Type B pancreatic cell (in vitro differentiated cells): ENCODE measurements at places on chromosomes 6 and 20. TPM values are rescaled to one million over a fixed set of nuclear protein-coding genes. Genes with fewer than 3 reads are reported as not detected.

Gene GATA5
- 10.8 and 12.8 TPM in 2 replicates for total RNA-seq

Gene CHRNA4
- total RNA-seq: 1.8 and 9.1 TPM in 2 replicates

Gene PNLDC1
- 0.17 TPM in 1 of 2 replicates, not detected in the other for total RNA-seq

DNA sequence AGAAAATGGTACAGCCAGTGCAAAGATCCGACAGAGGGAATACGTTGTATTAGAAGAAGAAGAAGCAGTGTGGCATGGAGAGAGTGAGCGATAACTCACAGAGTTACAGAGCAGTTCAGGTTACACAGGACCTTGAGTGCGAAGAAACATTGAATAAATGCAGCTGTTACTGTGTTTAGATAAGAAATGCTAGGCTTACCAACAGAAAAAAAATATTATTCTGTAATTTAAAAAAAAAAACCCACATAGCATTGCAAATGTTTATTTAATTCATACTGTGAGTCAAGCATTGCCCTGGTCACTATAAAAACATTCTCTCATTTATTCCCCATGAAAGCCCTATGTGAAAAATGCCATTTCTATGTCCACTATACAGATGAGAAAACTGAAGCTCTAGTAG lies 373.4 kb upstream of the EPHA7 start:
- DNase-seq: no peak

DNA sequence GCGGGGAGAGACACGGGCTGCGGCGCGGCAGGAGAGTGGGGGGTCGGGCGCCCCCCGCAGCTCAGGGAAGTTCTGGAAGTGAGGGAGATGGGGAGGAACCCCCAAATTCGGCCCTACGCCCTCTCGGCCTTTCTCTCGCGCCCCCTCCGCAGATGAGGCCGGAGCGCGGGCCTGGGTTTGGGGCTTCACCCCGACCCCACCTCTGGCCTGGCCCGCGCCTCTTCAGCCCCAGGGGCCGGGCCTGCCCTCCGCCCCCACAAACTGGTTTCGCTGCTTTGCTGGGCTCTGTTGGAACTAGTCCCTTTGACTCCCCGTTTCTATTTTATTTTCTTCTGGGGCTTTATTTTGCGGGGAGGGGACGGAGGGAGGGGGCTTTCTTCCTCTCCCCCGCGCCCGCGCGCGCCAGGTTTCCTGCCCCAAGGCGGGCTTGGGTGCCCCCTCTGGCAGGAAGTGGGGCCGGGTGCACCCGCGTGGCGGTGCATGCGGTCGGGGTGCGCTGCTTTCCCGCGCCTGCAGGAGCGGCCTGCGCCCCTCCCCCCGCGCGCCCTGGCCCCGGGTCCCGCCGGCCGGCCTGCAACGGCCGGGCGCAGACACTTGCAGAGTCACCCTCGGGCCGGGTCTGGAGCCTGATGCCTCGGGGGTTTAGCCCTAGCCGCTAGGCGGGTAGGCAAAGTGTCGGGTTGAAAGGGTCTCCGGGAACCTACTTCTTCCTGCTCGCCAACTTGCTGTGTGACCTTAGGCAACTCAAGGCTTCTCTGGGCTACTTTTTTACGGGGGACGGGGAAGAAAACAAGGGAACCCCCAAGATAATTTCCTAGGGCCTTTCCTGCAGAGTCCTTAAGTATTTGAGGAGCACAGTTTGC lies 1.3 kb downstream of the HMGA1 start:
- DNase-seq: no peak

GRCh38 chr20:45592574-45593189 lies 13.6 kb upstream of the WFDC8 start:
- DNase-seq: no peak

GRCh38 chr6:108902382-108902792 lies 54.2 kb downstream of the ARMC2 start:
- no peak for DNase-seq
